ENCODE measurements at places on chromosomes 16 and 17.

GRCh38 chr16:68009157-68009735 is 6.5 kb downstream of the DPEP2NB start:
- DNase-seq, result no peak

DNA sequence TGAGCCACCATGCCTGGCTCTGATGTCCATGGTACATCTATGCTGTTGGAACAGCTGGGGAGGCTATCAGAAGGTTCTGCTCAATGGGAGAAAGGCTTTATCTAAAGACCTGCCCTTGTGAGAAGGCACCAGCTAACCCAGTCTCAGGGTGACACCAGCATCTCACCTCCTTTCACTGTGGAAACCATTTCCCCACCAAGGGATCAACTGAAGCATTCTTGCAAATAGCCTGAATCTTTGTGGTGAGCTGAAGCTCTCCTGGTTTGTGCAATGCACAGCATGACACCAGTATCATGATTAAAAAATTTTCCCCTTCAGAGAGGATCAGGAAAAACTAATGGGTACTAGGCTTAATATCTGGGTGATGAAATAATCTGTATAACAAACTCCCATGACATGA is 5.1 kb downstream of the CCL18 start:
- DNase-seq, result no peak

- no peak for DNase-seq
Measured at GRCh38 chr17:17565471-17566339, 25.8 kb downstream of the PEMT start.

GRCh38 chr16:20073203-20074098 is at the start of gene GPR139:
TSS of gene GPR139 (minus strand) at chr16:20073890. CDS start at chr16:20073616, 274 bp downstream.
- no peak for DNase-seq

DNA sequence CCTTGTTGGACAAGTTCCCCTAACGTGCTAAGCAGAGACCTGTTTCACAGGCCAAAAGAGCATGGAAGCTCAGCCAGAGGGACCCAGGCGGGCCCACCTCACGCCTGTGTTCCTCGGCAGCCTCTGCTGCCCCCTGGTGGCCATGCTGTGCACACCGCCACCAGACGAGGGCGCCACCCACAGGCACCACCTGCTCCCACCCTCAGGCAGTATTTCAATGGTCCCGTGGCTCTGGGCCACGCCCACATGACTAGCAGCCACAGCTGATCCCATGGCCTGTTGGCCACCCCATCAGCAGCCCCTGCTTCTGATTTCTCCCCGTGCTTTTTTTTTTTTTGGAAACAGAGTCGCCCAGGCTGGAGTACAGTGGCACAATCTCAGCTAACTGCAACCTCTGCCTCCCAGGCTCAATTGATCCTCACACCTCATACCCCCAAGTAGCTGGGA is 18.9 kb downstream of the MPG start:
- peak; percentile 96 for DNase-seq
